ENCODE measurements at places on chromosomes 6 and 20.
A peak's percentile ranks its signal among the peaks of the same experiment; 100 is the strongest.

DNA sequence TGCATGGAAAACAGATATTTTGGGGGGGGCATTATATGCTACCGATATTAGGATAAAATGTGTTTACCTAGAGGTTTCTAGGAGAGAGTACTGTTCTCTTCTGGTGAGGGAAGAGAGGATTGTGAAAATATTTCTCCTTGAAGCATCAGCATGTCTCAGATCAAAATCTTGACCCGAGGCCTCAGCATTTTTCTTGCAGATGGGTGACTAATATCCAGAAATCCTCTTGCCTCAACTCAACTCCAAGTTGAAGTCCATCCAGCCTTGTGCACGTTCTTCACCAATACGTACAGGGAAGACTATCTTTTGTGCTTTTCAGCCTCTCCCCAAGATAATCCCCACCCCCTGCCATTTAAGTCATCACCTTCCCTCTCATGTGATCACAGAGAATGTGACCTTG lies 59.5 kb downstream of the PRND start:
- DNase-seq, result no peak

DNA sequence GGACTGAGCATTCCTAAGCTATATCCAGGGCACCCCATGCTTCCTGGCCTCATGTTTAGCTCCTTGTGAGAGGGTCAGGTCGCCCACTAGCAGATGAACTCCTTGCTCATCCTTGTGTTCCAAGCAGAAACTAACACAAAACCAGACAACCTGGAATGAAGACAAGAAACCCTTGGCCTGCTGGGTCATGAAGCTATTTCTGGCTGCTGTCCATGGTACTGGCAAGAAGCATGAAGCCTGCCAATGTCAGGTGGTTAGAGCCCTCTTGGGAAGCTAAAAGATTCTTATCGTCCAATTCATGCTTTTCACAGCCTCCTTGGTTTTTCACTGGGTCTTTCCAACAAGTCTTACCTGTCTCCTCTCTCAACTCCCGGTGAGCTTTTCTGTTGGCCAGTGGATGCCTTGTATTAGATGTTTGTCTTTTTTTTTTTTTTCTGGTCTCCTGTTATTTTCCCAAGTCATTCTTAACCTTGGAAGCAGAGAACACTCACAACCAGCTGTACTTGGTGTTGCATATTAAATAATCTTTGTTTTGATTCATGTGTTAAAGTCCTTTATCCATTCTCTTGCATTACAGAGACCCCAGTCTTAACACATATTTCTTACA lies 180.3 kb downstream of the ANKRD60 start:
- DNase-seq, result peak; percentile 43

- no peak for DNase-seq
Observed at GRCh38 chr6:124446961-124447360, 515.3 kb upstream of the RNF217 start.

GRCh38 chr6:110541701-110542309 lies 65.4 kb upstream of the SLC22A16 start:
- no peak for DNase-seq

GRCh38 chr20:57998981-57999464 lies 229.4 kb downstream of the ANKRD60 start:
- DNase-seq, result no peak

GRCh38 chr20:24149881-24150307 lies 161.3 kb upstream of the GGTLC1 start:
- DNase-seq, result peak; percentile 16

DNA sequence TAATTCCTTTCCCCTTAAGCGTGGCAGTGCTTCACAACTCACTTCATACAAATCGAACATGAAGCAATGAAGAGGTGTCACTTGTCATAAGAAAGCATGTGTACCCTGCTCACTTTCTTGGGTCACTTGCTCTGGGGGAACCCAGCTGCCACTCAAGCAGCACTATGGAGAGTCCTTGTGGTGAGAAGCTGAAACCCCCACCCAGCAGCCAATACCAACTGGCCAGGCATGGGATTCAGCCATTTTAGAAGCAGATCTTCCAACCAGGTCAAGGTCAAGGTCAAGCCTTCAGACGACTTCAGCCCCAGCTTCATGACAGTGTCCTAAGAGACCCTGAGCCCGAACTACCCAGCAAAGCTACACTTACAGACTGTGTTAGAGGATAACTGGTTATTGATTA lies 62.8 kb downstream of the PSMB1 start:
- no peak for DNase-seq

GRCh38 chr6:10343320-10343719 lies 71.6 kb downstream of the TFAP2A start:
- no peak for DNase-seq

DNA sequence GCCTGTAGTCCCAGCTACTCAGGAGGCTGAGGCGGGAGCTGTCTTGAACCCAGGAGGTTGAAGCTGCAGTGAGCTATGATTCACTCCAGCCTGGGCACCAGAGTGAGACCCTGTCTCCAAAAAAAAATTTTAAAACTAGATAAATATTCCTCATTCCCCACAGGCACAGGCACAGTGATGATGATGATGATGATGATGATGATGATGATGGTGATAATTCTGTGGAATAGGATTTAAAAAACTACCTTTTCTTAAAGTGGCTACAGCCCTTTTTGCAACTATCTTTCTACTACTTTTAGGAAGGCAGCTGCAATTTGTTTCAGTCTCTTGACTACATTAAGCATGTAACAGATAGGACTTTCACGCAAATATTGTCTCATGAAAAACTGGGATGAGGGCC lies 76.6 kb upstream of the SCAF8 start:
- DNase-seq, result no peak

GRCh38 chr6:169977434-169978265 lies 226.2 kb downstream of the ERMARD start:
- DNase-seq, result no peak

DNA sequence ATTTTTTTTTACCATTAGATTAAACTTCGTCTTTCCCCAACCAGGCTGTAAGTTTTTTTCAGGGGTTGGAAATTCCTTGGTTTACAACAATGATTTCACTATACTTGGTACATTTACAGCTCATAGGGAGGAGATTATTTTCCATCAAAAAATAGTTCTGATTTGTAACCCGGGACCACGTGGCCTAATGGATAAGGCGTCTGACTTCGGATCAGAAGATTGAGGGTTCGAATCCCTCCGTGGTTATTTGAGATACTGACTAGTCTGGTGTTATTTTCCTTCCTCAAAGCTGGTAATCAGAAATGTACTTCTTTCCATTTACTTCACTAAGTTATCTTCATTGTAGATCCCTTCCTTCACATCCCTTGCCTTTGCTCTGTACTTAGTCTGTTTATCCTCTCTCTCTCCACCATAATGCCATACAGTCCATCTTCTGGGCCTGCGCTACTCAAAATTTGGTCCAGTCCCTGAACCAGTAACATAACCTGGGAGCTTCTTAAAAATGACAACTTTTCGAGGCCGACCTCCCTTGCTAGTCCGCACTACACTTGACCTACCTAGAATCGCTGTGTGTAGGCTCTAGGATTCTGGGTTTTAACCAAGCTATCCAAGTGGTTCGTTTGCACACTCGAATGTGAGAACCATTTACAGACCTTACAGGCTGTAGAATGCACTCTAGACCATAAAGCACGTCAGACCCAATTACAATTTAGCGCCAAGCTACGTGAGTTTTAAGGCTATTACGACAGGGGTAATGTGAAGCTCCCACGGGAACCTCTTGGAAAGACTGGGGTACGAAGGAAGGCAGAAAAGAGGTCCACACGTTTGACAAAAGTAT lies 42.1 kb upstream of the BTN3A2 start:
- peak; percentile 86 for DNase-seq

- DNase-seq, result no peak
Observed at GRCh38 chr6:87645080-87645479, 55.1 kb downstream of the ORC3 start.

DNA sequence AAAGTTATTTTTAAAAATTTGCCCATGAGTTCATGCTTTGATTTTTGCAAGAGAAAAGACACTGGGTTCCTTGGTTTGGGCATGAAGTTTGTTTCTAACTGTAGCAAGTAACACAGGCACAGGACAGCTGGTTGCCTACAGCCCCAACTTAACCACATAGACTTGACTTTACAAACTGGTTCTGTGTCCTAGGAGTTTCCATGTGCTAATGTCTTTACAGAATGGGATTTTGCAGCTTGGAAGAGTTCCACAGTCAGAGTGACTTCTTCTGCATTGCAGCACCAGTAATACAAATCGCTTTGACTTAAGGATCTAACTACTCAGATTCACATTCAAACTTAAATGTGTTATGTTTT lies 44.3 kb downstream of the OR2B2 start:
- peak; percentile 7 for DNase-seq

GRCh38 chr6:41774841-41775240 lies 4.9 kb downstream of the FRS3 start:
- DNase-seq, result no peak

- no peak for DNase-seq
Observed at GRCh38 chr20:36862857-36863668, 12.9 kb upstream of the TLDC2 start.

- DNase-seq, result peak; percentile 41
Observed at GRCh38 chr6:17431581-17431980, 38.2 kb downstream of the CAP2 start.

DNA sequence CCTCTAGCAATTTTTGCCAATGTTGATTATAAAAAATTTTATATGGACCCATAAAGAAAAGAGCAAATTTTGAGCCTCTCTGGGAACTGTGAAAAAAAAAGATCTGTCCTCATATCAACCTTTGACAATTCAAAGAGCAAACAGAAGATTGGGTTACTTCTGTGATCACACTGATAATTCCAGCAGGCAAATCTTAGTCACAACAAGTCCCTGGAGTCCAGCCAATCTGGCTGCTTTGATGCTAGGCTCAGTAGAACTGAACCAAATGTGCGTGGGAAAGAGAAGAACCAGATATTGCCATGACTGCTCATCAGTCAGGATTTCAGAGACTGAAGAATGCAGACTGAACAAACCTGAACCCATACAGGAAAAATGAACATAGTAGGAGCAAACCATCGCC lies 438.4 kb upstream of the FLRT3 start:
- peak; percentile 79 for DNase-seq

DNA sequence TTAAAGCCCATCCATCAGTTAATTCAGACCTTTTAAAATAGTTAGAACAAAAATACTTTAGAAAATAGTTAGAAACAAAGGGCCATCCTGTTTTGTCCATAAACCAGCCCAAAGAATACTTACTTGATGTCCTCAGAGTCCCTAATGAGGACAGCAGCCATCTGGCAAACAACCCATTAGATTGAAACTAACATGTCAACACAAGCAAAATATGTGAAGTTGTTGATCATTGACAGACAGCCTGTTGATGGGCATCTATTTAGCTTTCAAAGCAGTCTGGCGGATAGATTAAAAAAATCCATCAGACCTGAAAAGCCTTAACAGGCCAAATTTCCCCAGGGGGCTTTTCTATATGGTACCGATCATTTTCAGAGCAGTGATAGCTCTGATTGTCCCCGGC lies 154.2 kb upstream of the TSHZ2 start:
- DNase-seq, result no peak

DNA sequence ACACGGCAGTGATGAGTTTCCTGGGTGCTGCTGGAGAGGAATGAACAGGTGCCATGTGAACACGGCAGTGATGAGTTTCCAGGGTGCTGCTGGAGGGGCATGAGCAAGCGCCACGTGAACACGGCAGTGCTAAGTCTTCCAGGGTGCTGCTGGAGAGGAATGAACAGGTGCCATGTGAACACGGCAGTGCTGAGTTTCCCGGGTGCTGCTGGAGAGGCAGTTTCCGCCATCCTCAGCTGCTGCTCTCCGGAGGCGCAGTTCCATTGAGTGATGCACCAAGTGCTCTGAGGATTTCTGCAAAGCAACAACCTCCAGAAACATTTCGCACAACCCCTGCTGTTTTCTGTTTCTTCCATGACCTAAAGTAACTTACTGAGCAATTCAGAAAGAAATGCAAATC lies 155.4 kb downstream of the SMOC2 start:
- no peak for DNase-seq

DNA sequence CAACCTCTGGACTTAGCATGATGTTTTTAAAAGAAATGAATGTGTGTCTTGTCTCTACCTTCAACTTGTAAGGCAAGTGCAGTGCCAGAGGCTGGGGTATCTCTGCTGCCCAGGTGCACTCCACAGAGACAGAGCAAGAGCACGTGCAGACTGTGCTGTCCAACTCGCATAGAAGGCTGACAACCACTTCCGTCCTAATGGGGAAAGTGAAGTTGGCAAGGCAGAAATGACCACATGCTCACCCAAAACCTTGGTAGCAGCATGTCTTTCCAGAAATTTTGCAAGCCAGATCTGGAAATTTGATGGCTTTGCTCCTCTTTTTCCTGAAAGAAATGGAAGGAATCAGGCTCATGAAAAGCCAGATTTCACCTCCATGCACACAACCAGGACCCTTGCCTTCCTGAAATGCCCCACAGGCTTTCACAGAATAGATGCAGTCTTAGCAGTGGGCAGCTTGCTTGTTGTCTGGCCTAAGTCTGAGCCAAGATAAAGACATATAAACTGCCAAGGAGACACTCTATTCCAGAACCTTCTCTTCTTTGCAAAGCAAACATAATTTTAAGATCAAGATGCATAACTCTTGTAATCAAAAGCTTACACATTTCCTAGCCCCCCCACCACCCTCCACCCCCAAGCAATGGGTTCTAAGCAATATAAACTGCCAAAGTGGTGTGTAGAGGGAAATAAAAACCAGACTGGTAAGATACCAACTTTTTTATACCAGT lies 26.8 kb downstream of the SLC22A3 start:
- no peak for DNase-seq

GRCh38 chr6:10410207-10411050 lies 4.4 kb downstream of the TFAP2A start:
- DNase-seq, result no peak

GRCh38 chr6:100726666-100727065 lies 154.5 kb downstream of the ASCC3 start:
- DNase-seq, result peak; percentile 54

- DNase-seq, result no peak
Observed at GRCh38 chr6:170134031-170134470, 156.8 kb downstream of the DLL1 start.

- no peak for DNase-seq
Observed at GRCh38 chr20:55153001-55153645, 677.7 kb downstream of the DOK5 start.

DNA sequence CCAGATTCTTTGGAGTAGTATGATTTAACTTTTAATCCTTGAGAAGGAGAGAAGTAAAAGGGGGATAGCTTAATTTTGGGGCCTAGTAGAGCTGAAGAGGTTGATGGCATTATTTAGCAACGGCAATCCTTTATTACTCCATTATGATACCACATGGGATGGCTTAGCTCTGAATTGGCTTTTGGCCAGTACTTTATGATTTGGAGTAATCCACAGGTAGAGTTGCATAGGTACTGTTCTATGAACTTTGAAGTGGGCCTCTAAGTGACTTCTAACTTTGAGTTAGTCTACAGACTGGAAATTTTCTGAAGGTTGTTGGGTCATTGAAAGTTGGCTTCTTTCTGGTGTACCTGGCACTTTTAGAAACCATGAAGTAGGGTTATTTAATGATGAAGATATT lies 11.6 kb downstream of the YWHAB start:
- DNase-seq, result no peak

DNA sequence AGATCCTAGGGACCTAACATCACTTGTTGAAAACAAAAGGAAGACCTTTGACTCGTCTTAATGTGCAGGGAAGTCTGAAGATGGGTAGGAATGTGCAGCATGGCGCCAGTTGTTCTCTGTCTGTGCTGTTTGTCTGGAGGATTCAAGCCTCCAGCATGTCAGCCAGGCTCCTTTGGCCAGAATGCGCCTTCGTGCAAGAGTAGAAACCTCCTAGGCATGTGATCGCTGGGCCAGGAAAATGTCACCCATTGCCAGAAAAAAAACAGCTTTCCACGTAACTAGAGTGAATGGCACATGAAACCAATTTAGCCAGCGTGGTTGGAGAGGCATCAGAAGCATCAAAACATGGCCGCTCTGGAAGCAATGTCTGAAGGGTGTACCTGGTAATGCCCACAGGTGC lies 132.7 kb downstream of the EDN1 start:
- DNase-seq, result no peak
